Effector CD4-positive, alpha-beta T cell (primary cell): ENCODE measurements at places on chromosomes 12 and 14.

- DNase-seq = peak; percentile 45
These were observed 26.8 kb downstream of the TMEM63C start for GRCh38 chr14:77208291-77208978.

DNA sequence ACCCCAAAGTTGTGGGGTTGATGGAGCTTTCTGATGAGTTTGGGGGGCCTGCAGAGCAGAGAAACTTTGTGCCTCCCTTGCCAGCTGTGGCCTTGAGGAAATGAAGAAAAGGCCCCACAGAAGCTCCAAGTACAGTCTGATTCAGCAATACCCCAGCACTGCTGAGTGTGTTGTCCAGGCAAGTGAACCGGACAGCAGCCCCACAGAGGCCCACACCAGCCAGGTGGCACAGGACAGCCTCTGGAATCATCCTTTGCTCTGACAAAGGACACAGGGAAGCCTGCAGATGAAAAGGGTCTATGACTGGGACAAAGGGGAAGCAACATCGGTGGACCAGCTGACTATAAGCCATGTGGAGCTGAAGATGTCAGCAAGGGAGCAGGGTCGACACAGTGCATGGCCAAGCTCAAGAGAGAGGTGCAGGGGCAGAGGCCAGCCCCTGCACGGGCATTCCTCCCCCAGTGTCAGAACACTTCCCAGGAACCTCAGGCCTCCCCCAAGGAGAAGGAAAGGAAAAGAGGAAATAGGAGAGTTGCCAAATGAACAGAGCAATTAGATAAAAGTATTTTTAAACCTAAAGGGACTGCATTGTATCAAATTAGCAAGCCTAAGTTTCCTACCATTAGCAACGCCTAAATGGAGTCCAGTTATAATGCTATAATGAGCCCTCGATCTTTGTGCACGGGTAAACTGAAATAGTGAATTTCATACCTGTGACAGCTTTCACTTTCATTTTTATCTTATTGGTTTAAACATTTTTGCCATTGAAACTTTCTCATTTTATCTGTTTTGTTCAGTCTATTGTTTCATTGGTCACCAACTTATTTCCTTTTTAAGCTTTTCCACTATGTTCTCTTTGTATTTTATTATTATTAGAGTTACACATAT, 46.3 kb upstream of the PTGDR start:
- no peak for DNase-seq

DNA sequence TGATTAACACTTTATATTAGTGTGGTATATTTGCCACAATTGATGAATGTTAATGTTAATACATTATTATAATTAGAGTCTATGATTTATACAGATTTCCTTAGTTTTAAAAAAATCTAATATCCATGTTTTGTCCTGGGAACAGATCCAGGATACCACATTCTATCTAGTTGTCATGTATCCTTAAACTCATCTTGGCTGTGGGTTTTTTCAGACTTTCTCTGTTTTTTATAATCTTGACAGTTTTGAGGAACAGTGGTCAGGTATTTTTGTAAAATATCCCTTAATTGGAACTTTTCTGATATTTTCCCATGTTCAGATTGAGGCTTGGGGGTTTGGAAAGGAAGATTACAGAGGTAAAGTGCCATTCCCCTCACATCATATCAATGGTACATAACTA, 104.1 kb downstream of the LMNTD1 start:
- DNase-seq = no peak

DNA sequence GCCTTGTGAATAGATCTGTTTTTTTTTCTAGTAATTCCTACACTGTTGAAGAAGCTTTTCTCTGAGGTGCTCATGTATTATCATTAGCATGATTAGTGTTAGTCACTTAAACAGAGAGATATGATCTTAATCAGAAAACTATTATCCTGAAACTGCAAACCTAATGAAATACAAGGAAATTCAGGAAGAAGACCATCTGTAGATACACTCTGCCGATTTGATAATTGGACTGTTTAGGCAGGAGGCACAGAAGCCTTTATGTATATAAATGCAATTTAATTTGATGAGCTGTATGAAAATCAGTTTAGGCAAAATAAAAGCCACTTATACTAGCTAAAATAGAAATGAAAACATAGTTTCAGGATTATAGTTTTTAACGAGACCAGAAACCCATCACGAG, 23.3 kb downstream of the PDZRN4 start:
- no peak for DNase-seq

- DNase-seq = no peak
These were observed 1.5 kb downstream of the GRIN2B start for GRCh38 chr12:13979772-13980378.

GRCh38 chr12:77645966-77646598, 184.6 kb upstream of the NAV3 start:
- no peak for DNase-seq

DNA sequence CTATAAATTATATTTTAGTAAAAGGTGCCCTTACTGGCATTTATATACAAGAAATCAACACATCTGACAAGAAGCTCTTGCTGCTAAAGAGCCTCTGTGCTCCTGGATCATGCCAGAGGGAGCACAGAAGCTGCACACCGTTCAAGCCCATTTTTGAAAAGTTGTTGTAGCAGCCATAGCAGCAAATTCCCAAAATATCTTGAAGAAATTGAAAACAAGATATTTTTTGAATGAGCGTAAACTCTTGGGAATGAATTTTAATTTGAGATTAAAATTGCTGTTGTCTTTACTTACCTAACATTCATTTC, 540 bp upstream of the CLEC2D start:
- no peak for DNase-seq

DNA sequence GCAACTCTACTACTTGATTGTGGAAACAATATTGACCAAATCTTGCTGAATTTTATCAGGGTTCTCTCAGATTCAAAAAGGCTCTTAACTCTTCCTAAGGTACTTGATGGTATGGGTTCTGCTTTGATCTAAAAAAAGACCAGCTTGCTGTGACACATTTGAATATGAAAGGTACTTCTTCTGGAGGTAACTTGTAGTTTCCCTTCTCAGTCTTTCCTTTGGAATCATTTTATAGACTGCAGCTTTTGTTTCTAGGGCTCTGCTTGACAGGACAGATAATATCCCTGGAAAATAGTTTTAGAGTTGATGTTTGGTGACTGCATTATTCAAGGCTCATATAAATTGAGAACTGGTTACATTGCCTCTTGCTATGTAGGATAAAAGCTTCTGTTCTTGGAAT, 251.9 kb downstream of the FUT8 start:
- no peak for DNase-seq

- no peak for DNase-seq
These were observed 1.9 kb downstream of the CCNB1IP1 start for GRCh38 chr14:20331053-20331613.

GRCh38 chr12:112169966-112170365, 44.6 kb downstream of the TRAFD1 start:
- no peak for DNase-seq

- DNase-seq = no peak
These were observed 18.1 kb downstream of the TAMALIN start for GRCh38 chr12:52024845-52025230.

DNA sequence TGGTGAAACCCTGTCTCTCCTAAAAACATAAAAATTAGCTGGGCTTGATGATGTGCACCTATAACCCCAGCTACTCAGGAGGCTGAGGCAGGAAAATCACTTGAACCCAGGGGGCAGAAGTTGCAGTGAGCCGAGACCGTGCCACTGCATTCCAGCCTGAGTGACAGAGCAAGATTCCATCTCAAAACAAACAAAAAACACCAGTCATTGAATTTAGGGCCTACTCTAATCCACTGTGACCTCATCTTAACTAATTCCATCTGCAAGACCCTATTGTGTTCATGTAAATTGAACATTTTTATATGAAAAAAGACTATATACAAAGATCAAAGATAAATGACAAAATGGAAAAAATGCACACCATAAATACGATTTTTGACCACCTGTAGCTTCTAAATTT, 17.8 kb downstream of the KCNMB4 start:
- no peak for DNase-seq

GRCh38 chr12:119613319-119613936, 19.9 kb downstream of the TMEM233 start:
- no peak for DNase-seq

- peak; percentile 44 for DNase-seq
These were observed 764 bp downstream of the DYNLL1 start for GRCh38 chr12:120496413-120497340.

DNA sequence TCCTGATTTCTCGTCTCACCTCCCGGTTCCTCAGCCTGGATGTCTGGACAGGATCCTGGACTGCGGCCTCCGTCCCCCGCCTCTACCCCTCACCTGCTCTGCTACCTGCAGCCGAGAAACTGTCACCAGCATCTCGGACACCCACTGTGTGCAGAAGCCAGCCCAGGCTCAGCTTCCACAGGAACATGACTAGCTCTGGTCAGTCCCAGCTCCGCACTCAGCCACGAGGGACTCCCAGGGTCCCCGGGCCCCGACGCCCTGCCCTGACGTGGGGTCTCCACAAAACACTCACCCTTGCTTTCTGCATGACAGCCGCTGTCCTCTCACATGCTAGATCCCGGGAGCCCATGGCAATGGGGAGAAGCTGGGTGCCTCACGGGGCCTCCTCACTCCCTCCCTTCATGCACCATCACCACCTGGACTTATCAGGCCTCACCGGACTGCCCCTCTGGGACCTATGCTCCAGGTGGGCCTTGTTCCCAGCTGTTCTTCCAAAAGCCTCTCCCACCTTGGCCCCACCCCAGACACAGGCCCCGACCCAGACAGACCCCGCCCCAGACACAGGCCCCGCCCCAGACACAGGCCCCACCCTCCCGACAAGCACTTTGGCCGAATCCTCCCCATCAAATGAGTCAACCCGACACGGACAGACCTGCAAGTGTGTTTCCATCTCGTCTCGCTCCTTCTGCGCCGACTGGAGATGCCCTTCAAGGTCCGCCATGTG, 26.9 kb upstream of the ANKLE2 start:
- no peak for DNase-seq

DNA sequence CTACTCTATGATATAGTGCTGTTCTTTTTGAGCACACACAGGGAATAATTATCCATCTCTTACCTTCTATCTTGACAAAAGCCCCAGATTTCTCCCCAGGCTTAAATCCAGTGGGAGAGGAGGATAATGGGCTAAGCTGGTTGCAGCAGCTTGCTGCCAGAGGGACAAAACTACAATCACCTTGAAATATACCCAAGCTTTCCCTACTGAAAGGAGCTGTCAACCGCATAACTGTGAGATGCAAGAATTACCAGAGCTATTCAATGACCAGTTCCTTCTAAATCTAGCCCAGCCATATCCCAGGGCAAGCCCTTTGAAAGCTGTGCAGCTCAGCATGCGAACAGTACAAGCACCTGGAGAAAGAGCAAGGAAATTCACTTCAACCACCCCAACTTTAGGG, 943 bp upstream of the MGAT4C start:
- no peak for DNase-seq

DNA sequence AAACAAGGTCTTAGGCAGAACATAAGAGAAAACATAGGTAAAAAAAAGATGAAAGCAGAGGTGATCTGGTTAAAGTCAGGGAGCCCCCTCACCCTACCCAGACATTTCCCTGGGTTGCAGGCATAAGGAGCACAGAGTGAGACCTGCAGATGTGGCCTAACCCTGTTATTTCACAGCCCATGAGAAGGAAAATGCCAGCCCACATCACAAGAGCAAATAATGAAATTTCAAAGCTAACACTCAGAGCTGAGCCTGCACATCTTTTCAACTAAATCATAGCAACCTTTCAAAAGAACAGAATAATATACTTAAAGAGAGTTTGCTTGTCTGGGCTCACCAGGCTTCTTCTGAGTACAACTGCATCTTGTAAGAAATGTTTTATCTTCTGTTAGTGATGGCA, 295.4 kb downstream of the RPAP3 start:
- no peak for DNase-seq

- peak; percentile 59 for DNase-seq
These were observed 5.5 kb upstream of the TC2N start for GRCh38 chr14:91872517-91873470.

DNA sequence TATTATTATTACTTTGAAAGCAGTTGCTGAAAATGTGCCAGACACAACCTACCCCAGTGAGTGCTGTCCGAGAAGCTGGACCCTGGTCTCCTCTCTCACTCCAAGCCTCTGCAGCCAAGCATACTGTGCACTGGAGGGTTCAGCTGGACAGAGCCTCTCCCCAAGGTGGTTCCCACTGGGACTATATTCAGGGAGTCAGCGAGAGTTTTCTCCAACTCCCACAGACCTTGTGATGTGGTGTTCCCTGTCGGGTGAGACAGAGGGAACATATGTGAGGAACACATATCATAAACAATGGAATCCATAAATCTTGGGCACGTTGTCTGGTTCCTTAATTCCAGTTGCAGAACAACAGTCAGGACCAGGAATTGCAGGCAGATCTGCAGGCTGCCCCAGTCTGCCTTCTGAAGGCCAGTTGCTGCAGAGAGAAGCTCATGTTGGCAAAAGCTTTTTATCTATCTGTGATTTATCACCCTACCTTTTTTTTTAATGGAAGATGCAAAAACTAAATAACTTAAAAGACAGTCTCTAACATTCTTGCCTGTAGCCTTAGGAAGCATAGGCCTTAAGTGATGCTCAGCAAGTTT, 619.8 kb upstream of the TBX3 start:
- no peak for DNase-seq

- no peak for DNase-seq
These were observed 51.1 kb downstream of the MIS18BP1 start for GRCh38 chr14:45201905-45202304.

- DNase-seq = no peak
These were observed 451.3 kb downstream of the SNAPC1 start for GRCh38 chr14:62213516-62213915.

GRCh38 chr12:89949457-89950195, 241.0 kb upstream of the ATP2B1 start:
- peak; percentile 56 for DNase-seq

DNA sequence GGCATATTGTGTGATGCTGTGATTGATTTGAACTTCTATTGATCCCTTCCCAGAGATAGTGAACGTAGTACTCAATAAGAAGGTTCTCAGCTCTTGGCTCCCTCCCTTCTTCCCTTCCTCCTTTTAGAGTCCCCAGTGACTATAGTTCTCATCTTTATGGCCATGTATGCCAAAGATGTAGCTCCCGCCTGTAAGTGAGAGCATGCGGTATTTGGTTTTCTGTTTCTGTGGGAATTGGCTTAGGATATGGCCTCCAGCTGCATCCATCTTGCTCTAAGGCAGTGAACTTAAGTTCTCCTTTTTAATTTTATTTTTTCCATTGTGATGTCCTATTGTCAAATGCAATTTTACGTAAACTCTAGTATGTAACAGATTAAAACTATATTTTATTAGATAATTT, 109.5 kb downstream of the AEBP2 start:
- DNase-seq = no peak

- DNase-seq = no peak
These were observed 2.0 kb upstream of the DNAJC14 start for GRCh38 chr12:55831447-55831815.

DNA sequence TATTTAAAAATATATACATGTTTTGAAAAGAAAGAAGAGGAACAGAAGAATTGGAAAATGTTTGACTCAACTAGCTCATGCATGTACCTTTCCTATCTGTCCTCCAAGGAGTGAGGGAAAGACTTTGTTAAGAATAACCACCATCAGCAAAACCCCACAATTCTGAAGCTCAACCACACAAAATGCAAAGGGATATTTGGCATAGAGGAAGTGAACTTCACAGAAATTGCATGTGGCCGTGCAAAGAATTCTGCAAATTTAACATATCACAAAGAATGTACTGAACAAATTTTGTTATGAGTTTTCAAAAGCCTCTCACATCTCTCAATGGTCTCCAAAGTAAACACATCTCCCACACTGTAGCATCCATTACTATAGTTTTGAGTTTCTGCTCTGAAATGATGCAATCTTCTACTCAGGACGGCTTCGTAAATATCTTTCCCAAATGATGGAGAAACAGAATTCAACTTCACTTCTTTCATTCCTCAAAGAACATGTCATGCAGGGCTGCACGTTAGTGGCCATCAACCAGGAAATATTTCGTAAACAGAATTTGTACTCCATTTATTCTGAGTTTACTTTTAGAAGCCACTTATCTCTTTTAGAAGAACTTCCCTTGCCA, 17.6 kb downstream of the DUSP6 start:
- DNase-seq = no peak
